Activated B cell treated with CpG ODN at 0.5 μM for 24 hours (primary cell): ENCODE measurements at places on chromosomes 2 and 18. TPM values are rescaled to one million over a fixed set of nuclear protein-coding genes. Genes with fewer than 3 reads are reported as not detected.

GRCh38 chr2:3312576-3313345 is 64.9 kb downstream of the EIPR1 start:
- no peak for DNase-seq

GRCh38 chr2:16200554-16201193 is 260.3 kb downstream of the MYCN start:
- no peak for DNase-seq

GRCh38 chr2:207166039-207166348 is 246 bp upstream of the KLF7 start:
- peak; percentile 88 for DNase-seq

DNA sequence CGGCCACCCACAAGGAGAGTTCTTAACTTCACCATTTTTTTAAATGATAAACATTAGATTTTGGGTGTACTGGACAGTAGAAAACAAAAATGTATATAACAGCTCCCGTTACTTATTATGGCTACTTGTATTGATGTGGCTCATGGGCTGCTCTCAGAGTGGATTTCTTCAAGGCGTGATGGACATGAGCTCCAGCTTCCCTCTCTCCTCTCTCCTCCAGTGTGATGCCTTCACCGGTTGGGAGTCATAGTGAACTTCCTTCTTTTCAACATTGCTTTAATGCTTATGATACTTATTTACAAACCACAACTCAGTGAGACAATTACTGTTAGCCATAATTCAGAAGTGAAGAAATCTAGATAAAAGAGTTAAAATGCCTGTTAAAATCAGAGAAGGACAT is 515.2 kb downstream of the RNF144A start:
- no peak for DNase-seq

Gene KIF1A
- not detected in 2 replicates for total RNA-seq

Gene CAPN13
- not detected in 2 replicates for total RNA-seq

Gene SNTG2
- total RNA-seq: 0.88 and 2.2 TPM in 2 replicates

Gene NMS
- total RNA-seq: not detected in 2 replicates

GRCh38 chr2:11408959-11409571 is 56.9 kb downstream of the E2F6 start:
- DNase-seq: no peak

GRCh38 chr18:11487390-11487789 is 122.0 kb upstream of the SLC35G4 start:
- DNase-seq: no peak

DNA sequence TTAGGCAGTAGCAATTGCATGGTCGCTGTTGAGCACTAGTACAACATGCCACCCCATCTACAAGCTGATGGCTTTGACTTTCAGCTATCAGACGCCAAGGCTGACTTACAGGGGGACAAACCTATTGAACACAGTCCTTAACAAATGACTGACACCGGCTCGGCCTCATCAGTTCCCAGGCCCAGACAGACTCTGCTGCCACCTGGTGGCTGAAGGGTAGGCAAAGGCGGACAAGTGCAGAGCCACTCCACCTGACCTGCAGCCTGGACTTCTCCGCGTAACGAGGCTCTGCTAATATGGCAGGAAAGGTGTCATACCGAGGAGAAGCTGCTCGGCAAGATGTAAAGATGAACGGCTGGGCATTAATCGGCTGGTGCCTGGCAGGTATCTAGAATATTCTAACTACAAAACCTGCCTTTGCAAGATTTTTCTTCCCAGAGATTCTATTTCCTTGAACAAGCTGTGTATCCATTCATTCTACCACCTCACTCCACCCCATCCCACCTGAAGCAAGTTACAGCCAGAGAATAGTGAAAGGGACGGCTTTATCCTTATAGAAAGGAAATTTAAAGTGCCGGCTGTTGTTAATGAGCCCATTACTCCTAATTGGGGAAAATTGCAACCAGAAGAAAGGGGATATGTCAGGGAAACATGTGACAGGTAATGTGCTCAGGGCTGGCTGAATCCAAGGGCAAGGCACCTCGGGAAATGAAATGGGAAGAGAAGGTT is 67.4 kb downstream of the STEAP3 start:
- DNase-seq: peak; percentile 37

Gene HDAC4
- total RNA-seq: 30.9 and 31.9 TPM in 2 replicates

Gene WNT6
- total RNA-seq: 0.83 and 0.89 TPM in 2 replicates

DNA sequence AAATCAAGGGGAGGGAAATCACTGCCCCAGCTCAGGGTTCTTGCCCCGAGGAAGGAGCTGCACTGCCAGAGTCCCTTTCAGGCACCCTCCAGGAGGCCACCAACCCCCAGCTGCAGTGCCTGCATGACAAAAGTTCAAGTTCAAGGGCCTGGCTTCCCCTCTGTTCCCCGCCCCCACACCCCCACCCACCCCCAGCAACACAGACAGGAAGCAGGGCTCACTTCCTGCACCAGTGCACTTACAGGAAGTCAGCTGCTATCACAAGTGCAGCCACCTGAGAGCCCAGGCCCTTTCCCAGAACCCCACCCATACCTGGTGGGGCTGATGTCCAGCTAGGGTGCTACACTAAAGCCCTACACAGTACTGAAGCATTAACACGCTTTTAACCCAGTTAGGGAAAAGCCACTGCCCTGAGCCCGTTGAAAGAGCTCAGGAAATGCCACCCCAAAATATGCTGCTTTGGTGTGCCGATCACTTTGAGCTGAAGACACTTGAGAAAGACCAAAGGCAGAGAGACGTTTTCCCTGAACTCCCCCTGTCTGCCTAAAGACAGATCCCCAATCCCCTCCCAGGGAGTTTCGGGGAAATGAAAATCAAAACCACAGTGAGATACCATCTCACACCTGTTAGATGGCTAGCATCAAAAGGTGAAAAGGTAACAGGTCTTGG is 109.9 kb upstream of the CAB39 start:
- peak; percentile 41 for DNase-seq

Gene PTGR3
- total RNA-seq: 19.0 and 19.3 TPM in 2 replicates

Gene CEBPZ
- total RNA-seq: 55.2 and 57.0 TPM in 2 replicates

DNA sequence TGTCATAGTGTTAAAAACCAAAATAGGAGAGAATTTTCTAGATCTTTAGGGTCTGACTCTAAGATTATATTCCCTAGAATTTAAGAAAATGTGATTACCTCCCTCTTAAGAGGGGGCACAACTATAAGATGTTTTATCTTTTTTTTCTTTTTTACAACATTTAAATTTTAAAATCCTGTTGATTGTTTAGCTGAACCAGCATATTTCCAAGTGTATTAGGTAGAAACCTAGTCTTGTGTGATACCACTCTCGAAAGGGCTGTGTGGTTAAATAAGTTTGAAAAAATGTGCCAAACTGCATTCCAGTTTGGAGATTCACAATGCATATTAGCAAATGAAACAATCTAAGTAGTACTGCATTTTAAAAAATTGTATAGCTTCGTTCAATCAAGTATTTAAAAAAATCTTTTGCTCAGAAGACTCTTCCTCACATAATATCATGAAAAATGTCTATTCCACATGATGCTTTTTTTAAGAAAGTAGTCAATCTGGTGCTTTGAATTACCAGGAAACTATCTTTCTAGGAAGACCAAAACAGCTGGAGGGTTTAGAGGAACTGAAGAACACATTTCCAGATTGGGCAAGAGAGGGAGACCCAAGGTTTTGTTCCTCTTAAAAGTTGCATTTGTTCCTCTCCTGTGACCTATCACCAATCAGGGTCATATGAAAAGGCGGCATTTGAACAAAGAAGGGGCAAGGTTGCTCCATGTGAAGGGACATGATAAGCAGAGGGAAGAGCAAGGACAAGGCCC is 98.8 kb downstream of the DPP4 start:
- no peak for DNase-seq

DNA sequence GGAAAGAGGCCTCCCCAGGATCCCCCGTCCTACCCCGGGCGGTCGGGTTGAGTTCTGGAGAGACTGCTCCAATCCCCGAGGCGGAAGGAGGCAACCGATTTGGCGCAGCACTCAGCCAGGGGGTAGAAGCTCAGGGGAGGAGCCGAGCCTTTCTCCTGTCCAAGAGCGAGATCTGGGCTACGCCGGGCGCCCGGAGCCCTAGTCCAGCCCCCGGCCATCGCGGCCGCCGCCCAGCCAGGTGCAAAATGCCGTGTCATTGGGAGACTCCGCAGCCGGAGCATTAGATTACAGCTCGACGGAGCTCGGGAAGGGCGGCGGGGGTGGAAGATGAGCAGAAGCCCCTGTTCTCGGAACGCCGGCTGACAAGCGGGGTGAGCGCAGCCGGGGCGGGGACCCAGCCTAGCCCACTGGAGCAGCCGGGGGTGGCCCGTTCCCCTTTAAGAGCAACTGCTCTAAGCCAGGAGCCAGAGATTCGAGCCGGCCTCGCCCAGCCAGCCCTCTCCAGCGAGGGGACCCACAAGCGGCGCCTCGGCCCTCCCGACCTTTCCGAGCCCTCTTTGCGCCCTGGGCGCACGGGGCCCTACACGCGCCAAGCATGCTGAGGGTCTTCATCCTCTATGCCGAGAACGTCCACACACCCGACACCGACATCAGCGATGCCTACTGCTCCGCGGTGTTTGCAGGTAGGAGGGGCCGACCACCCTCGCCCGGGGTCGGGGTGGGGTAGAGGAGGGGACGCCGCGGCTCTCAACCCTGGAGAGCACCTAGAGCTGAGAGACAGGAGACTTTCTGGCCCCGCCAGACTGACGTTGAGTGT is at the start of gene DYSF:
Gene DYSF, plus strand, starts transcription at position 158 of the 817 bp plus-strand sequence.
- DNase-seq: no peak

- DNase-seq: no peak
These were observed 21.5 kb downstream of the NAB1 start for GRCh38 chr2:190670182-190670946.

- no peak for DNase-seq
These were observed 342.6 kb downstream of the SATB2 start for GRCh38 chr2:199115169-199115568.

Gene GRHL1
- total RNA-seq: 0.39 and 0.95 TPM in 2 replicates

Gene ABCG5
- total RNA-seq: not detected in 2 replicates

Gene CDH19
- total RNA-seq: not detected in 2 replicates

- no peak for DNase-seq
These were observed 2003.8 kb upstream of the PIK3C3 start for GRCh38 chr18:39951142-39951720.

DNA sequence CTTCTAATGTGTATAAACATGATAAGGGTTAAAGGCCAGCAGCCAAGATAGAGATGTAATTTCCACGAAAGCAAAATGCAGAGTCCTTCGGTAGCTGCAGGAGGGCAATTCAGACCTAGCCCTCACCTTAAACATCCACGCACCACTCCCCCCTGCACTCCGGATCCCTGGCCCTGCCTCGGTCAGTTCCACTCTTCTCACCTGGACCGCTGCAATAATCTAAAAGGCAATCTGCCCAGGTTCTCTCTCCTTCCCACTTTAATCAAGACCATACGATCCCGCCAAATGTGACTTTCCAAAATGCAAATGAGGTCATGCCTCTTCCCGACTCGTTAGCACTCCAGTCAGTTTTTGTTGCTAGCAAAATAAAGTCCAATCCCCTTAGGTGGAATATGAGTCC is 485.2 kb downstream of the EIPR1 start:
- no peak for DNase-seq

GRCh38 chr18:36658611-36659010 is 170.2 kb downstream of the TPGS2 start:
- DNase-seq: no peak

Gene SERPINB13
- total RNA-seq: not detected in 2 replicates

DNA sequence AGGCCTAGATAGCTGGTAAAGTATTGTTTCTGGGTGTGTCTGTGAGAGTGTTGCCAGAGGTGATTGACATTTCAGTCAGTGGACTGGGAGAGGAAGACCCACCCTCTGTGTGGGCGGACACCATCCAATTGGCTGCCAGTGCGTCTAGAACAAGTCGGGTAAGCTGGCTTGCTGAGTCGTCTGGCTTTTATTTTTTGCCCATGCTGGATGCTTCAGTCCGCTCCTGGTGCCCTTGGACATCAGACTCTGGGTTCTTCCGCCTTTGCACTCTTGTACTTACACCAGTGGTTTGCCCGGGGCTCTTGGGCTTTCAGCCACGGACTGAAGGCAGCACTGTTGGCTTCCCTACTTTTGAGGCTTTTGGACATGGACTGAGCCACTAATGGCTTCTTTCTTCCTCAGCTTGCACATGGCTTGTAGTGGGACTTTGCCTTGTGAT is 24.3 kb downstream of the DIS3L2 start:
- DNase-seq: no peak

DNA sequence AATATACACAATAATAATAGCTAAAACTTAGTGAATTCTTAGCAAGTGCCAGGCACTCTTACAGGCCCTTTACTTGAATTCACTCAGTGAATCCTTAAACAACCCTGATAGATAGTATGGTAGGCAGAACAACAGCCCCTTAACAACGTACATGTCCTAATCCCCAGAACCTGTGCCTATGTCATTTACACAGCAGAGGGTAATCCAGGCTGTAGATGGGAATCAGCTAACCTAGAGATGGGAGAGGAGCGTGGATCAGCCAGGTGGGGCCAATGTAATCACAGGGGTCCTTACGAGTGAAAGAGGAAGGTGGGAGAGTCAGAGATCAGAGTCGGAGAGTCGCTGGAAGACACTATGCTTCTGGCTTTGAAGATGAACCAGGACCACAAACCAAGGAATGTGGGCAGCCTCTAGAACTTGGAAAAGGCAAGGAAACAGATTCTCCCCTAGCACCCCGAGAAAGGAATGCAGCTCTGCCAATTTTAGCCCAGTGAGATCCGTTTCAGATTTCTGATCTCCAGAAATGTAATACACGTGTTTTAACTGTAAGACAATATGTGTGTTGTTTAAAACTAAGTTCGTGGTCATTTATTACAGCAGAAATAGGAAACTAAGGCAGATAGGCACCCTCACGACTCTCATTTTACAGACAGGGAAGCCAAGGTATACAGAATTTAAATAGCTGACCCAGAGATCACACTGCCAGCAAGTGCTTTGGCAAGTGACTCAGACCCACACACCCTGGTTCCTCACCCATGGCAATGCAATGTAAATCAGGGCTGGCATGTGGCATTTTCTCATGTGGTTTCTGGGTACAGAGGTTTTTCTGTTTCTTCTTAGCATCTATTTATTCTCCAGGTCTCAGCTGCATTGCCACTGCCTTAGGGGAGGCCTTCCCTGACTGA is 68.9 kb downstream of the DOCK10 start:
- no peak for DNase-seq

DNA sequence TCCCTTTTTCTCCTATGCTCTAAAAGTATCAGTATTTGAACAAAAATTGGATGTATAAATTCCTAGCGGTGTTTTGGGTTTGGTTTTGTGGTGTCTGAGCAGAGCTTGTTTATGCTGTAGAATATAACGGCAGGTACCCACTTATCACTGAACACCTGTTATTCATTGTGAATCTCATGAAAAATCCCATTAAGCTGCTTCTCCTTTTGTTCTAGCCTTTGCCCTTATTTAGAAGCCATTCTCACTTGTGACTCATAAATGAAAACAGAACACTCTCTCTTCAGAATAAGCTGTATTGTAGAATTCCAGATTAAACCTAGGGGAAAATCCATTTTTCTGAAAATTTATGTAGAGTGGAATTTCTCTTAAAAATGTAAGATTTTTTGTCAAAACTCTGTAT is 104.0 kb downstream of the PRPF40A start:
- no peak for DNase-seq

GRCh38 chr2:191899410-191899809 is 52.5 kb upstream of the CAVIN2 start:
- no peak for DNase-seq

GRCh38 chr2:53958443-53958842 is 12.3 kb downstream of the PSME4 start:
- no peak for DNase-seq
